ENCODE measurements at places on chromosomes 3 and 15.

- DNase-seq: no peak
Observed at GRCh38 chr3:31802981-31803740, 177.9 kb downstream of the OSBPL10 start.

DNA sequence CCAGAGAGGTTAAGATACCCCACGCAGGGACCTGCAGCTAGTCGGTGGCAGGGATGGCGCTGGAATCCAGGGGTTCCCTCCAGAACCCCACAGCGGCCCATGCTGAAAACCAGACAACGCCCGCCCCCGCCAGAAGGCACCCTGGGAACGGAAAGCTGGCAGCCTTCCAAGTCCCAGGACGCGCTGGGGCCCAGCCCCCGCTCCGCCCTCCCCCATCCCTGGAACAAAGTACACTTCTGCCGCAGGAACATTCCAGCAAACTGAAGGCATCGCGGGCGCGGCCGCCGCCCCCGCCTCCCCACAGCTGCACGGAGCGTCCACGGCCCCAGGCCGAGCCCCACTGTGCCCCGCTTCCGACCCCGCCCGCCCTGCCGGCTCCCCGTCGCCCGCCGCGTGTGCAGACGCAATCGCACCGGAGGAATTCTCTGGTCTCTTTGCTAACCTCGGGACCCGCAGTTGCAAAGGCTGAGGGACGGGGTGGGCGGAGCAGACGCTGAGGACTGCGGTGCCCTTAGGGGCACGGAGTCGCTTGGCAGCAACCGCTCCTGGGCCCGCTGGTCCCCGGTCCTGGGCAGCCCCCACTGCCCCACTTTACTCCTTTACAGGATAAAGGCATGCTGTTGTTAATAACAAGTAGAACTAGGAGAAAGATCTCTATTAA, 44.8 kb upstream of the RNU6-1 start:
- DNase-seq: peak; percentile 56

DNA sequence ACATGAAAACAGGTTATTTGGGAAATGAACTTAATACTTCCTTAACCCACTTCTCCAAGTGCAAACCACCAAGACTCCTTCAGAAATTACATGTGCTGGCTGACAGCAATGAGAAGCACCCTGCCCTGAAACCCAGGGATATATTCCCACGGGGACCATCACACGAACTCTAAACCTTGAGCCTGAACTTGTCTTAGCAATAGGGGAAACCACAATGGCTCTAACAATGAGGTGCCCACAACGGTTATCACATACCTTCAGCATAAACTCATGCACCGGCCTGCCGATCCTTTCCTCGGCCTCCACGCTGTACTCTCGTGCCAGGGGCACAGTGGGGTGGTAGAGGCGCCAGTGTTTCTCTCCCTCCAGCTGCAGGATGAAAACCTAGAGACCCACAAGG, 13.4 kb downstream of the RIOX2 start:
- no peak for DNase-seq

- DNase-seq: no peak
Observed at GRCh38 chr3:112115161-112115739, 17.8 kb downstream of the GCSAM start.

DNA sequence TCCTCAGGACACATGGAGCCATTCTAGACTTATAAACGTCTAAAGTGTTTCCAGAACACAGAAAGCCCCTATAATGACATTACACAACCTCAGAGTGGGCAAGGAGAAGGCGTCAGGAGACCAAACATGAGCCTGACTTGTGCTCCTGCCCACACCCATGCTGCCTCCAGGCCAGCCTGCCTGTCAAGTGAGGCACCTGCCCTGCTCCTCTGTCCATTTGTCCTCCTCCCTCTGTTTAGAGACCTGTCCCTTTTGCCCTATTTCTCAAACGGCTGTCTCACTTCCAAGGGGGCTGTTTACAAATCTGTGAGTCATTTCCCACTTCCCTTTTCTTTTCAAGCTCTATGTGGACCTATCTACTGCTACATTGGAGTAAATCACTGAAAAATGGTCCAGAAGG, 21.0 kb downstream of the ZDHHC3 start:
- no peak for DNase-seq

DNA sequence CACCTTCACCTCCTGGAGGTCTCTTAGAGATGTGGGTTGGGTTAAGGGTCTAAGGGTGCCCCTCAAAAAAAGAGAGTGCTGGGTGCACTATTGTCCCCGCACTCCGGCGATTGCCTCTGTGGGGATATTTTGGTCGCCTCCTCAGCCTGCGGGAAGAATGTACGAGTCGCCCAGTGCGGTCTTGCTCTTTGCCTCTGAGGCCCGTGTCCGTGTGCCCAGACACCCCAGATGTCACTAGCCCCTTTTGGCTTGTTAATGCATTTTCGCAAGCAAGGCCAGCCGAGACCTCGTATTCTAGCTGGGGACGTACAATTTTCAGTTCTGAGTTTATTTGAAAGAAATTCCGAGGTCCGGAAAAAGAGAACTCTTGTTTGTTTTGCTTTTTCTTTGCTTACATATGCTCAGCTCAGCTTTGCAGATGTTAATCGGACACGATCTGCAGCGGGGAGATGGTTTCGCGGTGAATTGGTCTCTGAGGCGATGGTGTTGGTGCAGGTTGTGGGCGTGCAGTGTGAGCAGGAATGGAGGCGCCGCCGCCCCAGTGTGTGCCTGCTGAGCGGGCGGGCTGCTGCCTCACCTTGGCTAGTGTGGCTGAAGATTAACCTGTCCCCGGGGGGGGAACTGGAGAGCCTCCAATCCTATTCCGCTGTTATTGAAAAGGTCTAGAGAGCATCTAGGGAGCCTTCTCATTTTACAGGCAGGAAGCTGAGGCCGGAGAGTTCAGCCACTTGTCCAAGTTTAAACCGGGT, 1.4 kb downstream of the ST6GAL1 start:
- no peak for DNase-seq

Data from non-pigmented ciliary epithelial cell (primary cell).